Stimulated activated memory B cell treated with anti-CD40 and anti-IgM and Interleukin-4, amounts not matched to agents 10 μg/mL and 1 μg/mL and 100 μg/mL, for 72 hours (primary cell): ENCODE measurements at places on chromosomes 12 and 14.

- no peak for ATAC-seq
These were observed 95.5 kb downstream of the TMX1 start for GRCh38 chr14:51335531-51335930.

DNA sequence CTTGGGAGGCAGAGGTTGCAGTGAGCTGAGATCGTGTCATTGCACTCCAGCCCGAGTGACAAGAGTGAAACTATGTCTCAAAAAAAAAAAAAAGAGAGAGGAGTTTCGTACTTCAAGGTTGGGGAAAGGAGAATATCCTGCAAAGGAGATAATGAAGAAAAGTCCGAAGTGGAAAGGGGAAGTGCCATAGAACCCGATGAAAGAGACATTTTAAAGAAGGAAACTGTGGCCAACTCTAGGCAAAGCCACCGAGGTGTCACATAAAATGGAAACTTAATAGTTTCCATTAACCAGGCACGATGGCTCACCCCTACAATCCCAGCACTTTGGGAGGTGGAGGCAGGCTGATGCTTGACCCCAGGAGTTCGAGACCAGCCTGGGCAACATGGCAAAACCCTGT, 15.0 kb upstream of the LTBP2 start:
- ATAC-seq = peak; percentile 74

- ATAC-seq = peak; percentile 37
These were observed 204.6 kb upstream of the PLXNC1 start for GRCh38 chr12:93943780-93944179.

- no peak for ATAC-seq
These were observed 36.5 kb upstream of the TDRD9 start for GRCh38 chr14:103891667-103892215.

GRCh38 chr12:26736563-26737486, 96.2 kb downstream of the ITPR2 start:
- no peak for ATAC-seq

DNA sequence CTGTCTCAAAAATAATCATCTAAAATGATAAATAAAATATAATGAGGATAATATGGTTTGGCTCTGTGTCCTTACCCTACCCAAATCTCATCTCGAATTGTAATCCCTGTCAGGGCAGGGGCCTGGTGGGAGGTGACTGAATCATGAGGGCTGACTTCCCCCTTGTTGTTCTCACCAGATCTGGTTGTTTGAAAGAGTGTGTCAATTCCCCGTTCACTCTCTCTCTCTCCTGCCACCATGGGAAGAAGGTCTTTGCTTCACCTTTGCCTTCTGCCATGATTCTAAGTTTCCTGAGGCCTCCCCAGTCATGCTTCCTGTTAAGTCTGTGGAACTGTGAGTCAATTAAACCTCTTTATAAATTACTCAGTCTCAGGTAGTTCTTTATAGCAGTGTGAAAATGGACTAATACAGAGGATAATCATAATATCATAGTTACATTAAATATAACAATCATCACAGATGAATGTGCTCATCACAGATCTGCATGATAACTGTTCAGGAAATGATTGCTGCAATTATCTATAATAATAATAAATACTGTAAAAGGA, 12.6 kb downstream of the EFCAB11 start:
- ATAC-seq = no peak

- ATAC-seq = no peak
These were observed 113.3 kb downstream of the PRMT8 start for GRCh38 chr12:3604286-3604685.

DNA sequence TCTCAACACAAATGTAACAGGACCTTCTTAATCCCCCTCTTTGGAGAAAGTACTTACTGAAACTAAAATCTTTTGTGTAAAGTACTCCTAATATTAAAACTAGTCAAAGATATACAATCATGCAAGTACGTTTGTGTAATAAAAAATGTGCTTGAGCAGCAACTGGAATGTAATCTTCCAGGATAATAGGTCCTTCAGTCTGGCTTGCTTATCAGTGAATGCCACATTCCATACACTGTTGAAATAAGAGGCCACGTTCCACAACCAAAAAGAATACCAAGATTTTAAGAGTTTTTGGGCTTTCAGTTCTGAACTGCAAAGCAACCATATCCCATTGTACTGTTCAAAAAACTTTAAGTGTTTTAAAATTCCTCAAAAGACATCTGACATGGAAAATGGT, 26.2 kb upstream of the GRIN2B start:
- ATAC-seq = no peak

GRCh38 chr14:106417224-106418049, 891.1 kb downstream of the TMEM121 start:
- ATAC-seq = peak; percentile 87

GRCh38 chr12:12519354-12519998, 43.2 kb downstream of the DUSP16 start:
- ATAC-seq = no peak

DNA sequence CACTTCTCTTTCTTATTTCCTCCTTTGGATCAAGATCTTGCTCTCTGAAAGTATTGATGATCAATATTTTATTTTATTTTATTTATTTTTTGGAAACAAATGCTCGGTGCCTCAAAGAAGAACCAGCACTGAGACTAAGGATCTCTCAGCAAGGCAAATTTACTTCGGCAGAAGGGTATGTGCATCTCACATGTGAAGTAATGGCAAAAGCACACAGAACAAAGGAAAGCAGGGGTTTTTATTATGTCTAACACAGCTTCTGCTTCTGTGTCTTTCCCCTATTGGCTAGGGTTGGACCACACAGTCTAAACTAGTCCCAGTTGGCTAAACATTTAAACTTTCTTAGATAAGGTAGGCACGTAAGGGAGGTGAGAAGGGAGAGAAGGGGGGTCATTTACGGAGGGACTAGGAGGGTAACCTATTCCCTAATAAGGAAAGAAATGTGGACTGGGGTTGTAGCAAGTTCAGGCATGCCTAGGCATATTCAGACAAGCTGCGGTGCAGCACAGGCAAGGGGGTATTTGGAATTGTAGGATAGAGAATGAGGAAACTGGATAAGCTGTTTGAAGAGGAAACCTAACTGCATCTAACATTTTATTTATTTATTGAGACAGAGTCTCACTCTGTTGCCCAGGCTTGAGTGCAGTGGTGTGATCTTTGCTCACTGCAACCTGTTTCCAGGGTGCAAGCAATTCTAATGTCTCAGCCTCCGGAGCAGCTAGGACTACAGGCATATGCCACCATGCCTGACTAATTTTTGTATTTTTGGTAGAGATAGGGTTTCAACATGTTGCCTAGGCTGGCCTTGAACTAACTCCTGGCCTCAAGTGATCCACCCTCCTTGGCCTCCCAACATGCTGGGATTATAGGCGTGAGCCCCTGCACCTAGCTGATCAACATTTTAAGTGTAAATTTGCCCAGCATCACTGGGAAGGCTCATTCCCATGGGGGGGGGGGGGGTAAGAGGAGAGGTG, 90.0 kb upstream of the EIF5 start:
- ATAC-seq = no peak

- ATAC-seq = peak; percentile 79
These were observed 183.6 kb upstream of the G2E3 start for GRCh38 chr14:30375296-30375892.

GRCh38 chr14:69985463-69985862, 106.2 kb downstream of the SMOC1 start:
- ATAC-seq = no peak

DNA sequence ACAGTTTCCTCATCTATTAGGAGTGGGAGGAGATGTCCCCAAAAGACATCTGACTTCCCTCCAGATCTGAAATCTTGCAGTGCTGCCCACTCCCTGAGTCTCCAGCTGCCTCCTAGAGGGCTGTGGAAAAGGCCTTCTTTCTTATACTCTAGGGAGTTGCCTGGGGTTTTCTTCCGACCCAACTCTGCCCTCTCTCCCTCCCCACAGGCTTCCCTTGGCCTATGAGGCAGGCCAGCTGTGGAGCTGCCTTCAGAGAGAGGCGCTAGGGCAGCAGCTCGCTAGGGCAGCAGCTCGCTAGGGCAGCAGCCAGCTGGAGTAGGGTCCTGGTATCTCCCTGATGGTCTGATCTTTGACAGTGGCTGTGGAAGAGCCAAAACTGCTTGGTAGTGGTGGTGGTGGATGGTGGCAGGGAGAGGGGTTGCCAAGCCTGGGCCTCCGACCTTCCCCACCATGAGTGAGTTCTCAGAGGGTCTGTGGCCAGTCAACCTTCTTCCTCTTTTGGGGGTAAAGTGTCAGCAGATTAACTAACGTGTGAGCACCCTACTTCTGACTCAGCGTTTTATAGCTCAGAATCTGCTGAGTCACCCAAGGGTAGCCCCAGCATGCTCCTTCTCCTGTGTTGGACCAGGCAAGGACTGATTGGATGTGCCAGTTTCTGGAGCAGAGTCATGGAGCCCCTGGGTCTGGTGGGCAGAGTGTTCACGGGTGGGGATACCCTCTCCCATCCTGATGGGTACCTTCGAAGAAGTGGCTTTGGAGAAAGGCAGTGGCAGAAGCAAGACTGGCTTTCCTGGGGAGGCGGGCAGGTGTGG, 2.3 kb downstream of the SLC48A1 start:
- ATAC-seq = no peak

DNA sequence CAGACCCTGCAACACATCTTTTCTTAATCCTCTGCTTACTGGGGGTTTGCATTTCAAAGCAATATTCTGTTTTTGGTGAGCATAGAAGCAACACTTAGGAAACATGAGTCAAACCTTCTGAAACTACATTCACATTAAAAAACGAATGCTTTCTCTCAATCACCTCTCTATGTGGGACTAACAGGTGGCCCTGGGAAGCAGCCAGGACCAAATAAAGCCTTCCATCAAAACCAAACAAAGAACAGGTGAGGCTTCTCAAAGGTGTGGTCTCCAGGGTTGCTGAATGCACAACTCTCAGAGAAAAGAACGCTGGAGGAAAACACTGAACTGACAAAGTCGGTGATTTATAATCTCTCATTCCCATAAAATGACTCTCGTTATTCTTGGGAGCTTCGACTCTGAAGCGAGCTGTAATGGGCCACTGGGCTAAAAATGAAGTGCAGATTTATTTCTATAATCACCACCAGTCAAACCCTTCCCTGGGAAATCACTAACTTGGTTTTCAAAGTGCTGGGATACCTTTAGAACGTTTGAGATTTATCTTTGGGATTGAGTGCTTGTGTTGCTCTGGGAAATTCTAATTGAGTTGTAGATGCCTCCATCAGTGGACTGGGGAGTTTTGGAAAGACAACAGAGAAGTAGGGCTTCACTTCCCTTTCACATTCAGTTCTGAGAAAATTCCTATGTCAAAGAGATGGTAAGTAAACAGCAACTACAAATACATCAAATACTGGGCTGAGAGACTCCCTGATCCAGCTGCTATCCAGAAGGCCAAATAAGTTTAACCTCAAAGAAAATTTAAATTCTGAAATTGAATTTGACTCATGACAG, 262.0 kb upstream of the TMPO start:
- ATAC-seq = no peak

- ATAC-seq = peak; percentile 64
These were observed 3.2 kb upstream of the FICD start for GRCh38 chr12:108511633-108512540.

- no peak for ATAC-seq
These were observed 53.7 kb upstream of the DYRK2 start for GRCh38 chr12:67594888-67595287.

DNA sequence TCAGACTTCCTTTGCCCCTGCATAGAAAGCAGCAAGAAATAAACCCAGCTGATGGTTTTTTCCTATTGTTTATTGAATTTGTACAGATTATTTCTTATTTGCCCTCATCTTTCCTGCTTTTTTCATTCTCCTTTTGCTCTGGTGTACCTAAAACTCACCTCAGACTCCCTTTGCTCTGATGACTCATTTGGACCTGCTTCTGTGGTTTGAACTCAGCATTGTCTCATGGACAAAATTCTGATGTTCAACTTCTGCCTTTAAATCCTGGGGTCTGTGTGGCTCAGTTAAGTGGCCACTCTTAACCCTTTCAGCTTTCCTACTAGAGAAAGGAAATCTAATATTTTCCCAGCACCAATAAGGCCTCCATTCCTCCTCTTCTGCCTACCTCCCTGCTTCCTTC, 3.5 kb upstream of the SENP1 start:
- ATAC-seq = no peak

GRCh38 chr14:51582437-51582836, 69.3 kb upstream of the FRMD6 start:
- ATAC-seq = no peak

GRCh38 chr12:46386877-46387629, 14.5 kb upstream of the SLC38A2 start:
- no peak for ATAC-seq

GRCh38 chr14:68609012-68609411, 183.9 kb downstream of the ZFP36L1 start:
- ATAC-seq = no peak

DNA sequence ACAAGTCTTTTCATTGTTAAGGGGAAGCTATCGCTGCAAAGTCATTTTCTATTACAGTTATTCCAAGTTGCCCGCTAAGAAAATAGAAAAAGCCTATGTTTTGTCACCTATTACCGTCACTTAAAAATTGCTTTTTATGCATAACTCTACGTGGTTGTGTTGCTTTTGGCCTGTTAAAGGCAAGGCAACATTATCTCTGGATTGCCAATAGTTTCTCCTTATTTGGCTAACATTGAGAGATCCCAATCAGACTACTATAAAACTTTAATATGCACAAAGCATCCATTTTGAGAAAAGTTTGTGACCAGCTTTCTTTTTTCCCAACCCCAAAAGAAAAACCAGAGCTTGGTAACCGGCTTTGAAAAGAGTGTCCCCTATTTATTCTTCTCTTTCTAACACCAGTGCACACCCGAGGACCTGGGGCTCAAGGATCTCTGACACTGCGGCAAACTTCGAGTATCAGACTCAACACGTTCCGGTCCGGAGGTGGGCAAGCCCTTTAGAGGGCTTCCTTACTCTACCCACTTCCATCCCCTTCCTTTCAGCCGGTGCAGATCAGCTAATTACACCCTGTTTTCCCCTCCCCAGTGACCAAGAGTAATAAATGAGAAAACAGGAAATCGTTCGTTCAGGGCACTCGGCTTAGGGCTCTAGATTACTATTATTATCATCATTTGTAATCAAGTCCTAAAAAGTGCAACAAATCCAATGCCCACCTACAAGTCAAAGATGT, 1.2 kb downstream of the PPP1R12A start:
- ATAC-seq = no peak
